NCI-H1694 treated with DMSO at 0.1 percent for 48 hours (cell line): ENCODE measurements at places on chromosomes 4 and X.

DNA sequence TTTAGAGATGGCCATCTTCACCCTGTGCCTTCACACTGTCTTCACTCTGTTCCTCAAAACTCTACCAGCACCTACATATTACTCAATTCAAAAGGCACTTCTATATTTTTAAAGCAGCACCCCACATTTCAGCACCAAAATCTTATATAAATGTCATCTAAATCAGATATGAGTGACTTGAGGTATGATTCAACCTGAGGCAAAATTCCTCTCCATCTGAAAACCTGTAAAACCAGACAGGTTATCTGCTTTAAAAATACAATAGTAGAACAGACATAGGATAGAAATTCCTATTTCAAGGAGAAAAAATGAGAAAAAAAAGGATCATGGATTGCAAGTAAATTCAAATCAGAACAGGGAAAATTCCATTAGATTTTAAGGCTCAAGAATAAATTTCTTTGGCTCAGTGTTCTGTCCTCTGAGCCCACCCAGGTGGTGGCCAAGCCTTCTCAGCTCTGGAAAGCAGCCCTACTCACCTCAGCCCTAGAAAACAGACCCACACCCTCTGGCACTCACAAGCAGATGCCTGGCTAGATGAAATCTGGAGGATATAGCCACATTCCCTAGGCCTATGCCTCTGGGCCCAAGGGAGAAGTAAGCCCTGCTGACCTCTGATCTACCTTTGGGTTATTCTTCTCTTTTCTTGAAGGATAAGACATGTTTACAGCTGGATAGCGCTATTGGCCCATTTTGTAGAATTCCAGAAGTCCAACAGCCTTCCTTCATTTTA, 240.4 kb upstream of the ZCCHC13 start:
- DNase-seq = no peak

DNA sequence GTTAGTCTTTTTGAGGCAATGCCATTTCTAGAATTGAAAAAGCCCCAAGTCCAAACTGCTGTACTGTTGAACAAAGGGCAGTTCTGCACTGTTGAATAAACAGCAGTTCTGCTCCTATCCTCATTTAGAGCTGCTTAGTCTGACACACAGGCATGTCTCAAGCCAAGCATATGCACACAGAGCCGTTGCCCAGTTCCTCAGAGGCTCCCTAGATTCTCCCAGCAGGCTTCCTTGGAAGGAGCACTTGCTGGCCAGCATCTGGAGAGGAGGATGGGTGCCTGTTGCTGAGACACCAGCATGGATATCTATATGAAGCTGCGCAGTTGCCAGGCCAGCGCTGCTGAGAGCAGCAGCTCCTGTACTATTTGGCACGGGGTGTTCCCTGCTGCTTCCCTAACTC, 138.3 kb upstream of the USP38 start:
- DNase-seq = no peak

DNA sequence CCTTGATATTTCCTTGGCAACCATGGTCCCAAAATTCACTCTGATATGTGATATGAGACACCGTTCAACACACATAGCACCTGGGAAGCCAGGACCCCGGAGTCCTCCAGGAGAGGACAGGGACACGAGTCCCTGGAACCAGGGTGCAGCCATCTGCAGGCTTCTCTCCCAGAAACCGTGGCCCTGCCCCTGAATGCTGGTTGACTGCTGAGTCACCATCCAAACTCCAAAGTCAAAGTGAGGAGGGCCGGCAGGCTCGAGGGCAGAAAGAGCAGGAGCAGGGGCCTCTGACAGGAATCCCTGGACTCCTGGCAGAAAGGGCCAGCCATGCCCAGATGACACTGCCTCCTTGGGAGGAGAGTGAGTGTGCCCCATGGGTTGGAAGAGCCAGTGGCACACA, 6.9 kb upstream of the PNMA6A start:
- no peak for DNase-seq

- DNase-seq = no peak
Measured at GRCh38 chrX:118615141-118615540, 112.3 kb upstream of the IL13RA1 start.

- no peak for DNase-seq
Measured at GRCh38 chr4:141675384-141675783, 39.0 kb downstream of the IL15 start.

GRCh38 chr4:131613824-131614216, 1535.3 kb upstream of the PCDH10 start:
- DNase-seq = no peak

DNA sequence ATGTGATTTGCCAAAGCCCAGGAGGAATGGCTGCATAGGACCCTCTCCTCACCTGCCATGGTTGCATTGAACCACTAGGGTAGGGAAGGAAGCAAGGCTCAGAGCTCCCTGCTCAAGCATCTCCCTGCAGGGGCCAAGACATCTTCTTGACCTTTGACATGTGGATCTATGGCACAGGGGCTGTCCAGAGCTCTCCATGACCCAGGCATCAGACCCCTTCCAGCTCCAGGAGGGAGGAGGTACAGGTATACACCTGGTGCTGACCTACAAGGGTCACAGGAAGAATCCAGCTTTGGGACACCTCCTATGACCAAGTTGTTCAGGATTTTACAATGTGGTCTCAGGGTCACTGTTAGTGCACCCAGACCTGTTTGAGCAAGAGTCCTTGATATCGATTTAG, 23.2 kb upstream of the ASMTL start:
- no peak for DNase-seq

DNA sequence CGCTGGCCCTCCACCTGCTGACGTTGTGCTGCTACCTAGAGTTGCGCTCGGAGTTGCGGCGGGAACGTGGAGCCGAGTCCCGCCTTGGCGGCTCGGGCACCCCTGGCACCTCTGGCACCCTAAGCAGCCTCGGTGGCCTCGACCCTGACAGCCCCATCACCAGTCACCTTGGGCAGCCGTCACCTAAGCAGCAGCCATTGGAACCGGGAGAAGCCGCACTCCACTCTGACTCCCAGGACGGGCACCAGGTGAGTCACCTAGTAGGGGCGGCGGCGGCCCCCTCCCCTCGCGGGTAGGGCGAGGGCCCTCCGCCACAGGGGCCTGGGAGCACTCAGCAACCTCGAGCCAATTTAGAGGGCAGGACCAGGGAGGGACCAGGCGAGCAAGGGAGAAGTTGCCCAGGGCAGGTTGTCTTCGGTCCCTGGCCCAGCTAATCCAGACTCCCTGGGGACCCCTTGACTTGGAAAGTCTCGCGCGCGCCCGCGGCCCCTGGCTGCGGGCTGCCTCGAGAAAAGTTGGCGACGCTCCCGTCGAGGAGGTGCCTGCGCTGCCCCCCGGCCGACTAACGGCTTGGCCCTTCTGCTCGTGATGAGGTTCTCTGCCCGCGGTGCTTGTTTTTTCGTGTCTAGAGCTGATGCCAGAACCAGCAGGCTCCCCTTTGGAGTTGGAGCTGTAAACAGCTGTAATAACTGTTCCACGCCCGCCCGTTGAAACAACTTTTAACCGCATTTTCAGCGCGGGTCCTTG, 717 bp downstream of the EDA start:
- DNase-seq = no peak
